Stimulated activated CD8-positive, alpha-beta memory T cell treated with anti-CD3 and anti-CD28 coated beads, Interleukin-7, amount 100 ng/mL, for 24 hours (primary cell): ENCODE measurements at places on chromosomes 4 and X.

DNA sequence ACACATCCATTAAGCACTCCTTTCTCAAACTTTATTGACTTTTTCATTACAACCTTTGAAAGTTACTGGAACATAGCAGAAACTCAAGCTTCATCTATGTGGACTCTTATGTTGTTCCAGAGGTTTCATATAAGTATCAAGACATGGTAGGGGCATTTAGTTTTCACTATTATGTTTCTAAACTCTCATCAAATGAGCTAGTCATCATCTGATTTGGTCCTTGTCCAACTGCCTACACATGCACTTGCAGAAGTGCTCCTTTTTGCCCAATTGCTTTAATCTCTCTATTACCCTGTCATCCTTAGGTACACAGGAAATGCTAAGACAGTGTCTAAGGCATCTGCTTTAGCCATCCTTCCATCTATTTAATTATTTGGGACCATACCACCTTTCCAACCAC is 42.2 kb upstream of the EPGN start:
- DNase-seq: no peak

DNA sequence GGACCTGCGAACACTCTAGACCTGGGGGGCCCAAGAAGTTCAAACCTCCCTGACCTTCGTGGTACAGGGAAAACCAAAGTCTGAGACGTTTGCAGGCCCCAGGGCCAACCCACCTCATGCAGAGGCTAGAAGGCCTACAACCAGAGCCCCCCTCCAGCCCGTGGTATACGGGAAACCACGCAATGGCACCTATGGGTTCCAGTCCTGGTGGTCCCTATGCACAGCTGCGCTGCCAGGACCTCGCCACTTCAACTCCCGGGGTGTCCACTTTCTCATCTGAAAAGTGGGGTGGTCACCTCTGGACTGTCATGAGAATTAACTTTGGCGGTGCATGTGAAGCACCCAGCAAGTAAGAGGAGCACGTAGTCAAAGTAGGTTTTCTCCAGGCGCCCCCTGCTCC is 8.4 kb upstream of the MSX1 start:
- no peak for DNase-seq

DNA sequence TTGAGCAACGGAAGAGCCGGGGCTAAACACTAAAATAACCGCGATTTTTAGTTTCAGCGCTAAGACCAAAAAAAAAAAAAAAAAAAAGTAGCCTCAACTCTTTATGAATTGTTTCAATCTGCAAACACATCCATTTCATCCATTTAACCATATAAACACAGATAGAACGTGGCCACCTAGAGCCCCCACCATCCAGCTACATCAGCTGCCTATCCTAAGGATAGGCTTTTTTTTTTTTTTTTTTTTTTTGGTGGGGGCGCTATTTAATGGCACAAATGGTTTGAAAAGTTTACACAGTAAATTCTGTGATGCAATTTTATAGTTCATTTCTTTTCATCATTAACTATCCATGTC is 492 bp upstream of the HDAC8 start:
- no peak for DNase-seq

DNA sequence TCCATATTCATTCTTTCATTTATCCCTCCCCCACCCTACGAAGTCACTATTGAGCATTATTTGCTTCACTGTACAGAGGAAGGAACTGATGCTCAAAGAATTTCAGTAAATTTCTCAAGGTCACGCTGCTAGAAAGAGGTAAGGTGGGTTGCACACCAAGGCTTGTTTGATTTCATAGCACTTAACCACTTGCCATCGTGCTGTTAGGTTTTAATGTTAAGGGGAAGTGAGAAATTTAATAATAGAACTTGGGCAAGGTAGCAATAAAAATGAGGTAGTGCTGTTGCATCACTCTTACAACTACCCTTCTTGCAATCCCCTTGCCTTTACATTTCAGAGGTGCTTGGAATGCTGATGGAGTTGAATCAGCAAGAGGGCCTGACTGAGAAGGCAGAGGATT is 343.1 kb downstream of the MID1IP1 start:
- no peak for DNase-seq

GRCh38 chrX:6468706-6469105 is 66.2 kb downstream of the VCX3A start:
- DNase-seq: no peak

DNA sequence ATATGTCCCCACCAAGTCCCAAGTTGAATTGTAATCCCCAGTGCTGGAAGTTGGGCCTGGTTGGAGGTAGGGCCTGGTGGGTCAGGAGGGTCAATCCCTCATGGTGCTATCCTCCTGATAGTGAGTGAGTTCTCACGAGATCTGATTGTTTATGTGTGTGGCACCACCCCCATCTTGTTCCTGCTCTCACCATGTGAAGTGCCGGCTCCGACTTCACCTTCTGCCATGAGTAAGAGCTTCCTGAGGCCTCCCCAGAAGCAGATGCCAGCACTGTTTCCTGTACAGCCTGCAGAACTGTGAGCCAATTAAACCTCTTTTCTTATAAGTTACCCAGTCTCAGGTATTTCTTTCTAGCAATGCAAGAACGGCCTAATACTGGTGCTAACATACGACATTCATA is 22.7 kb upstream of the TMEM33 start:
- no peak for DNase-seq

- DNase-seq: no peak
Measured at GRCh38 chr4:155842080-155842479, 24.0 kb downstream of the ASIC5 start.

- DNase-seq: no peak
Measured at GRCh38 chr4:98521486-98521885, 136.9 kb downstream of the TSPAN5 start.

DNA sequence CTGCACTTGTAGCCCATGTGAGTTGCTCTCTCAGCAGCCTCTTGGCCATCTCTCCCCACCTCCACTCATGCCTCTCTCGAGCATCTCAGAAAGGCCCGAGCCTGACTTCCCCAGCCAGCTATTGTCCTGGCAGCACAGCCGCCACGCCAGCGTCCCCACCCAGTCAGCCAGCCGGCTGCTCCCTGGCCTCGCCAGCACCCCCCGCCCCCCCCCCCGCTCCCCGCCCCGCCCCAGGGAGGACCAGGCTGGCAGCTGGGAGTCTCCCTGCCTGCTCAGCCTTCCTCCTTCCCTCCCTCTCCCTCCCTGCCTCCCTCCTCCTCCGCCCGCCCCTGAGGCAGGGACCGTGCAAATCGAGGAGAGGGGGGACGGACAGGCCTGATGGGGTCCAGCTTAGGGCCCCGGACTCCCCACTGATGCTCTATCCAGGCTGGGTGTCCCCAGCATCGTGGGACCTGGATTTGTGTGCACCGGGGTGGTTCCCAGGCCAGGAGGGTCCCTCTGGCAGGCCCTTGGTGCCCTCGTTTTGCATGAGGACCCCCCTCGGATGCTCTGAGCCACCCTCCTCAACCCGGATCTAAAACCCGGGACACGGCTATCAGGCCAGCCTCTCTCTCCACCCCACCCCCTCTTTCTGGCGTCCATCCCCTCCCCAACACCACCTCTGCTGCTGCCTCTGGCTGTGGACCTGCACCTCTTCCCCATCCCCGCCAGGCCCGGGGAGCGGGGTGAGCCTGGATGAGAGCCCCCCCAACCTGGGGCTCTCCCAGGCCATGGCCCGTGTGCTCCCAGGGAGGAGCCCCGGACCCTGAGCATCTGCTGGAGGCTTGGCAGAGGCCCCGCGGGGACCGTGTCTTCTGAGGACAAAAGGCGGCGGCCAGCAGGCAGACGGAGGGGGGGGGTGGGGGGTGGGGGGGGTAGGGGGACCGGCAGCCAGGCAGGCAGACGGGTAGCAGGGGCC is at the start of gene GPR173:
Gene GPR173 (plus strand): TSS at position 621 of the 958 bp plus-strand sequence. CDS start 27,833 bp downstream, outside the sequence.
- DNase-seq: no peak
